ENCODE measurements at places on chromosomes 2 and 18. TPM values are rescaled to one million over a fixed set of nuclear protein-coding genes. Genes with fewer than 3 reads are reported as not detected.

LRP1B gene
- not detected for polyA plus RNA-seq

MBD5 gene
- polyA plus RNA-seq, result 14.3 TPM

CRACDL gene
- polyA plus RNA-seq, result 0.40 TPM

REEP1 gene
- not detected for polyA plus RNA-seq

RHBDD1 gene
- polyA plus RNA-seq, result 19.0 TPM

DES gene
- not detected for polyA plus RNA-seq

DNA sequence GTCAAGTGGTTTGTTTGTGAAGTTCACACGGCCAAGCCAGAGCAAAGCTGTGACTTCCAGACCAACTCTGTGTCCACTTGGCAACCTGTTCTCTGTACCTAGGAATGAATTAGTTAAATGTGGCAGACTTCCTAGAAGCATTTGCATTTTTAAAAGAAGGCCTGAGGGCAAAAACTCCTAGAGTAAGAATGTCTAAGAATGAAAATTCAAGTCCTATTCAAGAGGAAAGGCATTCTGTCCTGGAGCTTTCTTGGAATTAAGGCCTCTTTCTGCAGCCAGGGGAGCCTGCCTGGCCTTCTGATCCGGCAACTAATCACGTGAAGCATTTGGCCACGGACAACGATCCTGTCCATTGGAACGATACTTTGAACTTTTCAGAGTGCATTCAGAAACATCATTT, 155.0 kb downstream of the SETBP1 start:
- H3K4me1 ChIP-seq, result peaks cover 39% of the 10 kb centered on the region
- no peak overlapping the region for H3K27ac ChIP-seq
- DNase-seq, result no peak
- H3K4me3 ChIP-seq, result no peak overlapping the region
- H3K27me3 ChIP-seq, result no peaks in the 10 kb centered on the region
- H3K36me3 ChIP-seq, result no peaks in the 10 kb centered on the region

- H3K27me3 ChIP-seq, result peaks cover 2% of the 10 kb centered on the region
- DNase-seq, result peak; percentile 16
- no peak overlapping the region for H3K27ac ChIP-seq
- H3K4me1 ChIP-seq, result no peaks in the 10 kb centered on the region
- peaks cover 27% of the 10 kb centered on the region for H3K36me3 ChIP-seq
- no peak overlapping the region for H3K4me3 ChIP-seq
Observed at GRCh38 chr2:33583194-33583938, 15.7 kb downstream of the FAM98A start.

DNA sequence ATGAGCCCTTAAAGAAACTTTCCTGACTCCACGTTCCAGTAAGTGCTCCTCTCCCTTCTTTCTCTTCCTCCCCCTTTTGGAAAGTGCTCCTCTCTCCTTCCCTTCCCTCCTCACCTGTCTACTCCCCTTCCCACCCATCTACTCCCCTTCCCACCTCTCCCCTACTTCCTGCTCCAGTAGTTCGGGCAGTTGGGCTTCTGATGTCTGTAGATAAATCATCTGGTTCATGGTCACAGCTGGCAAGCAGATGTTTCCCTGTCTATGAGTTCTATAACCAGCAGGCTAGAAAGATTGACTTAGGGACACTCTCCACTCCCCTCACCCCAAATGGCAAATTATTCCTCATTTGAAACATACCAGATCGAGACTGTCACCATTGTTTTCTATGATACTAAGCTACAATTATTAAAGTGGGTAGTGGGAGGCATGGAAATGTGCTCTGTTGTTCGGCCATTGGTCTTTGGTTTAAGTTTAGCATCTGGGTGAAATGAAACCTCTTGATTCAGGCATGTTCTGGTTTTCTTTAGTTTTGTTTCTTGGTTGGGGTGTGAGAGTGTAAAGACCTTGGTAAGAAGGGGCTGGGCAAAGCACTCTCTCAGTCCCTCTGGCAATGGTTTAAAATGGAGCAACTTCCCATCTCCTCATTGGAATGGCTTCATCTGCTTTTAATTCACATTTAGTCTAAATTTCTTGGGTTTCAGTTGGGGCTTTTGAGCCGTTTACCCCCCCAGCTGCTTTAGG, 413.2 kb upstream of the SPRED2 start:
- no peaks in the 10 kb centered on the region for H3K4me1 ChIP-seq
- no peaks in the 10 kb centered on the region for H3K36me3 ChIP-seq
- no peaks in the 10 kb centered on the region for H3K27me3 ChIP-seq

DNA sequence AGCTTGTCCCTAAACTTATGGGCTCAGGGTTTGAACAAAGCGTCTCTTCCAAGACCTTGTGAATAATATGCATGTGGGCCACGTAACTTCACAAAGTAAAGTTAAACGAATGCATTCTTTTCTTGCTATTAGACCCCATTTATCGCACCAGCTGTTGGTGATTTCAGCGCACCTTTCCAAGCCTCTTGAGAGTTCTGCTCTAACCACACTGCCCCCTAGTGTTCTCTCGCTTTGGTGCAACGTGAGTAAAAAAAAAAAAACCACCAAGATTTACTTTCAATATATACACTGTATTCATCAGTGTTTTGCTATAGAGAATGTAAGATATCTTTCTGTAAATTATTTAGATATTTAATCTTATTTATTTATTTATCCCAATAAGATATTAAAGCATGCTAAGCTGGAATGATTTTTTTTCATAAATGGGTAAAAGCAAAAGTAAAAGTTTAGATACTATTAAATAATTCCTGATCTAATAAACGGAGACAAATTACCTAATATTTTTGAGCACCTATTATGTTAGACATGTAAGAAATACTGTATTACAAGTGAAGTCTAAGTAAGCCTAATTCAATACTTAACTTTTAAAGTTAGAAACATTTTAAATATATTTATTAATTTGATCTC, 459.5 kb downstream of the DLGAP1 start:
- H3K27ac ChIP-seq, result no peak overlapping the region
- H3K36me3 ChIP-seq, result no peaks in the 10 kb centered on the region
- H3K4me3 ChIP-seq, result no peak overlapping the region
- peak; percentile 21 for DNase-seq
- no peaks in the 10 kb centered on the region for H3K4me1 ChIP-seq

GRCh38 chr18:69628774-69629359, 228.2 kb downstream of the DOK6 start:
- peaks cover 2% of the 10 kb centered on the region for H3K27me3 ChIP-seq
- no peak overlapping the region for H3K4me3 ChIP-seq
- no peak overlapping the region for H3K27ac ChIP-seq
- no peaks in the 10 kb centered on the region for H3K4me1 ChIP-seq
- no peaks in the 10 kb centered on the region for H3K36me3 ChIP-seq

- no peak overlapping the region for H3K27ac ChIP-seq
- no peak overlapping the region for H3K4me3 ChIP-seq
- no peaks in the 10 kb centered on the region for H3K4me1 ChIP-seq
- H3K36me3 ChIP-seq, result no peaks in the 10 kb centered on the region
- no peak for DNase-seq
Observed at GRCh38 chr18:50671376-50671775, 111.5 kb downstream of the MAPK4 start.

- no peak overlapping the region for H3K27ac ChIP-seq
- no peaks in the 10 kb centered on the region for H3K4me1 ChIP-seq
- DNase-seq, result no peak
- H3K27me3 ChIP-seq, result no peaks in the 10 kb centered on the region
Observed at GRCh38 chr2:137654046-137654445, 310.2 kb upstream of the HNMT start.

DNA sequence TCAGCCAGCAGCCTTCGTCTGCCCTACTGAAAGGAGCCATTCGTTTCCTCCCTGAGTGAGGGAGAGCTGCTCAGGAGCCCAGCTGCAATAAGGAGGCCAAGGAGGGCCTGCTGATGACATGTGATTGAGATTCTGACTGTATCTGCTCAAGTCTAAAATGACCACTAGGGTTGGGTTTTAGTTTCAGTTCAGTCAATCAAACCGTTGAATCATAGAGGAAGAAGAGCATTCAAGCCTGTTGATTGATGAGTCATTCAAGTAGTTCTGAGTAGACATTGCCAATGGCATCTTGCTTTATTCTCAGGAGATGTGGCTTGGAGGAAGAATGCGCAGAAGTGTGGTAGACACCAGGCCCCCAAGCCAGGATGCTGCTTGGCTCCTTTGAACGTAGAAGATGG, 19.9 kb upstream of the BCL2L11 start:
- H3K27ac ChIP-seq, result no peak overlapping the region
- no peak overlapping the region for H3K4me3 ChIP-seq
- DNase-seq, result no peak
- peaks cover 9% of the 10 kb centered on the region for H3K27me3 ChIP-seq
- H3K36me3 ChIP-seq, result no peaks in the 10 kb centered on the region
- no peaks in the 10 kb centered on the region for H3K4me1 ChIP-seq

GRCh38 chr18:76386886-76387285, 108.2 kb downstream of the ZNF516 start:
- no peaks in the 10 kb centered on the region for H3K27me3 ChIP-seq
- H3K4me3 ChIP-seq, result peak overlapping the region; percentile 71
- H3K4me1 ChIP-seq, result peaks cover 77% of the 10 kb centered on the region
- H3K36me3 ChIP-seq, result no peaks in the 10 kb centered on the region

DNA sequence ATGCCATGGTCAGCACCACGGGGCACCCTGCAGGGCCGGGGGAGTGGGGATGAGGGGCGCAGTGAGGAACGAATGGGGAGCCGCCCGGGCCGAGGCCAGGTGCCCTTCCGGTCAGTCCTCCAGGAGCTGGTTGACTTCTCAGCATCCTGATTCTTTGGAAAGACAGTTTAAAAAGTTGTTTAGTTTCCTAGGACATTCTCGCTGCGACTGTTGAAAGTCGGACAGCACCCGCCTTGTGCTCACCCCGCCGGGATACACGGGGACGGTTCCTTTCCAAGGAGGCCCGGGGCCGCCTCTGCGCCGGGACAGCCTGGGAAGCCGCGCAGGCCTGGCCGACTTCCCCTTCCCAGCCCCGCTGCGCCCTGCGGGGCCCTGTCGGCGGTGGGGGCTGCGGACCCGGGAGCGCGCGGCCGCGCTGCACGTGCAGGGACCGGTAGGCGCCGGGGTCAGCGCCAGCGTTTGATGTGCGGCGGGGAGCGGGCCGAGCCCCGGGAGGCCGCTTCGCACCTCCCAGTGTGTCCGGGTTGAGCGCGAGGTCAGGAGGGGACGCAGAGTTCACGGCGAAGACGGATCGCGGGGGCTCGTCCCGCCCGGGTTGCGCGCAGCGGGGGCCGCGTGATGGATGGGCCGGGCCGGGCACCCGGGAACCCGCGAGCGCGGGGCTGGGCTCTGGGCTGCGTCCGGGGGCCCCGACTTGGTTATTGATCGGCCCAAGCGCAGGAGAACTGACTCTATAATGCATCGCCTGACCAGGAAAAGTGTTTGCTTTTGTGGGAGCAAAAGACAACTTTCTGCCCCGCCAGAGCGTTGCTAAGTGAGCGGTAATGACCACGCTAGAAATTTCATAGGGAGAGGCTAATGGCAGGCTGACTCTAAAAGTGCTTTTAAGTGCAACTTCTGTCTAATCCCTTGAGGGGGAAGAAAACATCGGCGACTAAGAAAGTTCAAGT, 28.0 kb upstream of the SMIM21 start:
- H3K4me1 ChIP-seq, result peaks cover 13% of the 10 kb centered on the region
- DNase-seq, result no peak
- H3K36me3 ChIP-seq, result peaks cover 9% of the 10 kb centered on the region
- peak overlapping the region; percentile 69 for H3K4me3 ChIP-seq

Measured in immature natural killer cell (primary cell).